ENCODE measurements at places on chromosomes 7 and 10.
A peak's percentile ranks its signal among the peaks of the same experiment; 100 is the strongest.

GRCh38 chr10:46017733-46018132, 12.7 kb downstream of the NCOA4 start:
- DNase-seq, result no peak

- no peak for DNase-seq
Measured at GRCh38 chr10:129133856-129134255, 333.2 kb upstream of the MGMT start.

DNA sequence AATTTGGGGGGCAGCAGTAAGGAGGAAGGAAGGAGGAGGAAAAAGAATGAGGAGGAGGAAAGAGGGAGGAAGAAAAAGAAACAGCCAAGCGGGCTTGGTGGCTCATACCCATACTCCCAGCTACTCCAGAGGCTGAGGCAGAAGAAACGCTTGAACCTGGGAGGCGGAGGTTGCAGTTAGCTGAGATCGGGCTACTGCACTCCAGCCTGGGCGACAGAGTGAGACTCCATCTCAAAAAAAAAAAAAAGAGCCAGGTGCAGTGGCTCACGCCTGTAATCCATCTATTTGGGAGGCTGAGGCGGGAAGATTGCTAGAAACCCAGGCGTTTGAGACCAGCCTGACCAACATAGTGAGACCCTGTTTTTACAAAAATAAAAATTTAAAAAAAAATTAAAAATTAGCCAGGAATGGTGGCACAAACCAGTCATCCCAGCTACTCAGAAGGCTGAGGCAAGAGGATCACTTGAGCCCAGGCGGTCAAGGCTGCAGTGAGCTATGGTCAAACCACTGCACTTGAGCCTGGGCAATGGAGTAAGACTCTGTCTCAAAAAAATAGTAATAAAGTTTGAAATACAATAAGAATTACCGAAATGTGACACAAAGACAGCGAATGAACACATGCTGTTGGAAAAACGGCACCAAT, 14.1 kb upstream of the CRCP start:
- DNase-seq, result no peak

- peak; percentile 90 for DNase-seq
Measured at GRCh38 chr7:131895541-131896164, 339.2 kb upstream of the PODXL start.

GRCh38 chr7:125670926-125671572, 741.4 kb upstream of the POT1 start:
- DNase-seq, result no peak

DNA sequence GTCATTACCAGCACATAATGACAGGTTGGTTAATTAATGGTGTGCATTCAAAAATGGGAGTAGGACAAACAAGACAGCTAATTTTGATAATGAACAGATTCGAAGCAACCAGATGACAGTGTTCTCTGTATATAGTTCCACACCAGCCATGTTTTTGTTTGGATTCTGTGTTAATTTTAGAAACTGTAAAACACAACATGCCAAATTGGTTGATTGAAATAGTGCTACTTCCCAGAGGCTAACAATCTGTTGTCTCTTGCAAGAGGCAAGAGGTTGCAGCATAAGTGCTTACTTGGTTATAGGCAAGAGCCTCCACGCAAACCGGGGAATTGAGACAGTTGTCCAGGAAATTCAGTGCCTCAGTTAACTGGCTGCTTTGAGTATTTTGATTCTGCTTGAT, 170.2 kb upstream of the HABP2 start:
- DNase-seq, result no peak

- no peak for DNase-seq
Measured at GRCh38 chr7:155141562-155141961, 71.4 kb downstream of the HTR5A start.

GRCh38 chr7:66442385-66442784, 186.3 kb upstream of the KCTD7 start:
- DNase-seq, result no peak

DNA sequence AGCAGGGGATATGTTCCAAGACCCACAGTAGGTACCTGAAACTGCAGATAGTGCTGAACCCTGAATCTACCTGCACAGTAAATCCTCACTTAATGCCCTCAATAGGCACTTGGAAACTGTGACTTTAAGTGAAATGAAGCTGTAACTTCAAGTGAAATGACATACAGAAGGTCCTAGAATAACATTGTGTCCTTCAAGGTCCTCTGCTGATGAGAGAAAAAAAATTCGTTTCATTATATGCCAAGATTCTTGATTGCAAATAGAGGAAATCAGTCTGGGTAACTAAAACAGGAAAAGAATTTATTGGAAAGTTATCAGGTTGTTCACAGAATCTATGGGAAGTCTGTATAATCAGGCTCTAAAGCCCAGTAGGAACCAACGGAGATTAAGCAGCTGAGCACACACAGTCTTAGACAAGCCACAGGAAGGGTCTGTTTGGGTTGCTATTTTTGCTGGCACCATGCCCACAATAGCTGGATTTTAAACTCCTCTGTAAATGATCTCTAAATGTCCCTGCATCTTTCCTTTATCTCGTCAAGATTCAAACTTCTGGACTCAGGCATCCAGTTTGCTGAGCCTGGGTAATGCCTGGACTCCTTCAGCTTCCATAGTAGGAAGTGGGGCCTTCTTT, 57.5 kb downstream of the EXOC4 start:
- no peak for DNase-seq

- DNase-seq, result no peak
Measured at GRCh38 chr7:140972344-140972743, 42.4 kb downstream of the MRPS33 start.

- DNase-seq, result no peak
Measured at GRCh38 chr10:80140251-80140650, 7.7 kb downstream of the PLAC9 start.

GRCh38 chr7:31953432-31953831, 116.8 kb downstream of the PDE1C start:
- no peak for DNase-seq

GRCh38 chr10:13758312-13758711, 171.5 kb downstream of the PRPF18 start:
- DNase-seq, result peak; percentile 87

DNA sequence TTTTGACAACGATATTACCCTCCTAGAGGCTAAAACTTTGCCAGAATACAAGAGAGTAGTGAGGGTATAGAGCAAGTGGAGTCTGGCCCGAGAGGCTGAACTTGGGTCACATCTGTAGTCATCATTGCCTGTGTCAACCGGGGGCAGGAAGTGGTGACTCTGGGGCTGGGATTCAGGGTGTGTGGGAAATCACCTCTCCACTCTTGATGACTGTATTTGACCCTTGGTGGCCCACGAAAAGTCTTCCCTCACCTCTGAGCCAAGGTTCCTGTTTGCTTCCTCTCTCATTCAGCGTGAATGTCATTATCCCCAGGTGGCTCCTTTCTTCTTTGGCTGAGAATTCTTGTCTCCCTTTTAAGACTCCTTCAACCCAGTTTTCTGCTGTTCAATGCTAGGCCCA, 240.4 kb downstream of the ABCA13 start:
- DNase-seq, result no peak

DNA sequence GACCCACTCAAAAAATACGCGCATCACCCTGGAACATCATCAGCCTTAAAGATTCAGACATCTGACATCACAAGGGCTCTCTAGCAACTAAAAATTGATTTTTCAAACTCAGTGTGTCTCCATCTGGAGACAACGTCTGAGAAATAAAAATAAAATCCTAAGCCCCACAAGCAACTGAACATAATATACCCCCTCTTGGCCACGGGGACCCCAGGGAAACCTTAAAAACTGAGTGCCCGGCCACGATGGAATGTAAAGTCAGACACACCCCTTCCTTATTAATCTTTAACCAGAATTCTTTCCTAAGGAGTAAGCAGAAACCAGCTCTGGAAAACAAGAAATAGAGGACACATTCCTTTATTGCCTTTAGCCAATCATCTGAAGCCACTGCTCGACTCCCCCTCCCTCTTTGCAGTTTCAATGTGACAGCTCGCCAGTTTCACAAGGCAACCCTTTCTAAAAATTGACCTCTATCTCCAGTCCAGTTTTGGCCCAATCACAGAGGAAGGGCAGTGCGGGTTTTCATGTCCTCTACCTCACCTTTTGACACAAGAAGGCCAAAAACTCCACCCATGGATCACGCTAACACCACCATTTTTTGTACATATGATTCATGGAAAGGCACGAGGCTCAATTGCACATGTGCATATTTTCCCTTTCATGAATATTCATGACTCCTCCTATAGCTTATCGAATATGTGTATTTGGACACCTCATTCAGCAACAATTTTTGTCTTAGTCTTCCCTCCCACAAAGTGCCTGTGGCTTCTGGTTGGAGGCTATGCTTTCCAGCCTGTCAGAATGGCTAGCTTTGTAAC, 24.2 kb downstream of the IFIT3 start:
- peak; percentile 98 for DNase-seq

GRCh38 chr7:84399661-84400060, 205.1 kb upstream of the SEMA3A start:
- DNase-seq, result no peak

- peak; percentile 11 for DNase-seq
Measured at GRCh38 chr7:150738591-150739001, 1.4 kb downstream of the GIMAP5 start.

- no peak for DNase-seq
Measured at GRCh38 chr10:16820018-16820417, 2.8 kb upstream of the RSU1 start.

GRCh38 chr7:128842674-128843641, 12.8 kb downstream of the FLNC start:
- DNase-seq, result no peak

GRCh38 chr10:64430690-64431323, 909.6 kb downstream of the REEP3 start:
- DNase-seq, result no peak

DNA sequence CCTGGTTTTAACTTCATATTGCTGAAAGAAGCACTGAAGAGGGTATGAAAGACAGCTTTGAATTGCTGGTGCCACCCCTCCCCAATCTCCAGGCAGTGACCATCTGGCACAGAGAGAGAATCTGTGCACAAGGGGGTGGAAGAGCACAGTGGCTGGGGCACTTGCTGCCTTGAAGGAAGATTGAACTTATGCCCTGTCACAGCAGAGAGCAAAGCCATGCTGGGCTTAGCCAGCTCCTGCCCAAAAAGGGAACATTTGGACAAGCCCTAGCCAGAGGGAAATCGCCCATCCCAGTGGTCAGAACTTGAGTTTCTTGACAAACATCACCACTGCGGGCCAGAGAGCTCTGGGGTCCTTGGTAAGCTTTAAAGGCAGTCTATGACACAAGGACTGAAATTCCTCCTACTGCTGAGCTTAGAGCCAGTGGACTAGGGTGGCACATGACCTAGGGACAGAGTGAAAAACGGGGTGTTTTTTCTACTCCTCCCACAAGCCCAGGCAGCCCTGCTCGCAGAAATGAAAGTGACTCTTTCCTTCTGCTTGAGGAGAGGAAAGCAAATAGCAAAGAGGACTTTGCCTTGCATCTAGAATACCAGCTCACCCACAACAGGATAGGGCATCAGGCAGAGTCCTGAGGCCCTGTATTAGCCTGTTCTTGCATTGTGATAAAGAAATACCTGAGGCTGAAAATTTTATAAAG, 257.2 kb downstream of the CTNNA3 start:
- no peak for DNase-seq

- no peak for DNase-seq
Measured at GRCh38 chr7:127667759-127668530, 16.0 kb downstream of the SND1 start.

- no peak for DNase-seq
Measured at GRCh38 chr10:100731407-100732240, 13.8 kb upstream of the PAX2 start.

DNA sequence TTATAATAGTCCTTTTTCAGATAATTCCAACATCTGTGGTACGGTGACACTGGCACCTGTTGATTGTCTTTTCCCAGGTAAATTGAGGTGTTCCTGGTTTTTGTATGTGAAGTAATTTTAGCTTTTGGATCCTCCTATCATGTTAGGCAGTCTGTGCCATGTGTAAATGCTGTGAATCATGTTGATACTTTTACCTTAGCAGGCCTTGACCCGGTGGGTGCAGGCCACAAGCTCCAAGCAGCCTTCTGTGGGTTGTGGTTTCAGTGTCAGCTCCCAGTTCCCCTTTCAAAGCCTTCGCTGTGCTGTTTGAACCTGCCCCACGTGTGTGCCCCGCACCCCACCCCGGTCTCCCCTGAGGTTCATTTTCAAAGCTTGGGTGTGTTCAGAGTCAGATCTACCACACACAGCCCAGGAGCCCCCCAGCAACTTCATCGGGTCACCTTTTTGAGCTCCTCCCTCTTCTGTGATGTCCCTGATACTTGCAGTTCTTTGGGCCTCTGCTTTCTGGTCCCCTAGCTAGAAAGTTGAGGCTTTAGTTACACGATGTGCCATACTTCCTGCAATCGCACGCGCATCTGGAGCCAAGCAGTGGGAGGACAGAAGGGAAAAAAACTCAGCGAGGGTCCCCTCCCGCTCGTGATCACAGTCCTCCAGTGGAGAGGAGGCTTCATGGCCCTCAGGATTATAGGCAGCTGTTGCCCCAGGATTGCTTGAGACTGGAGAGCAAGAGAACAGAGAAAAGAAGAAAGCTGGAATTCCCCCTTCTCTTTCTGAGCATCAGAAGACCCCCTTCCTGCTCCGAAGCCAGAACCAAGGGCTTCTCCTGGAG, 8.7 kb upstream of the BHLHA15 start:
- no peak for DNase-seq

DNA sequence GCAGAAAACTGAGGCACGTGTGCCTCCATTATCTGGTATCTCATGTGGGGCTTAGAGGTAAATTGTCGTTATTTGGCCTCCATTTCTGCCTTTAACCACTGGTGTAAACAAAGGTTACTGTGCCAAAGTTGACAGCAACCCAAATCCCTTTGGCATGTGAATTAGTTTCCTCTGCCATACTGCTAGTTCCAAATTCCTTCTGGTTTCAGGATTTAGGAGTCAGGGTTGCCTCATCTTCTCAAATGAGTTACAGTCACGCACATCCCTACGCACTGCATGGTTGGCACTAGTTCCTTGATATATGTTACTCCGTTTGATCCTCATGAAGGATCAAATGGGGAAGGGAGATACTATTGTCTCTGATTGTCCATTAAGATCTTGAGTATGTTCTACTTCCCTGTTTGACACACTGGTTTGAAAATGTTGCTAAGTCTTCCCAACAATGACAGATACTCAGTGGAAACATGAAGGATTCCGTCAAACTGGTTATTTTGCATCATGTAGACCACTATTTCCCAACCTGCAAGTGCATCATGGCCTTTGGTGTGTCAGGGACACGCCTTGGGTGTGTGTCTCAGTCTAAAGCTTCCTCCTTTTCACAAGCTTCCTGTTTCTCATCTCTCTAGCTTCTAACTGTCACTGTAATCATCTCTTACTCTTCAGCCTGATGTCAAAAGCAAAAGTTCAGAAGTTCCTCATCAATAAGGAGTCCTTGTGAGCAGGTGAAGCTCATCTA, at the start of gene LIPN:
Gene LIPN (plus strand): TSS at position 655 of the 736 bp plus-strand sequence. CDS start 1,386 bp downstream, outside the sequence.
- DNase-seq, result no peak
